ENCODE measurements at places on chromosomes 12 and 14.
A peak's percentile ranks its signal among the peaks of the same experiment; 100 is the strongest.

DNA sequence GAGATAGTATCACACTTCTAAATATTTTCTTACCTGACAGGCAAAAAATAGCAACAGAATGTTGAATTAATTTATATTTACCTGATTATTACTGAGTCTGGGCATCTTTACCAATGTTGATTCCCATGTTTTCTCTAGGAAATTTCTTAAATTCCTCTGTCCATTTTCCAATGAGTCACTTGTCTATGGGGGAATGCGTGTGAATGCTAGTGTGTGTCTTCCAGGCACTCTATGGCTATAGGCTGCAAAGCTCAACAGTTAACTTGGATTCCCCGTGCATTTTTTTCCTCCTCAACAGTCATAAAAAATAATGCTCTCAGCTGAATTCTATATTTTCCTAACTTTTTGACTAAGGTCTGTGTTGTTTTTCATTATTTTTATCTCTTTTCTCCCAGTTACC lies 1385.8 kb upstream of the FLRT2 start:
- peak; percentile 36 for DNase-seq

DNA sequence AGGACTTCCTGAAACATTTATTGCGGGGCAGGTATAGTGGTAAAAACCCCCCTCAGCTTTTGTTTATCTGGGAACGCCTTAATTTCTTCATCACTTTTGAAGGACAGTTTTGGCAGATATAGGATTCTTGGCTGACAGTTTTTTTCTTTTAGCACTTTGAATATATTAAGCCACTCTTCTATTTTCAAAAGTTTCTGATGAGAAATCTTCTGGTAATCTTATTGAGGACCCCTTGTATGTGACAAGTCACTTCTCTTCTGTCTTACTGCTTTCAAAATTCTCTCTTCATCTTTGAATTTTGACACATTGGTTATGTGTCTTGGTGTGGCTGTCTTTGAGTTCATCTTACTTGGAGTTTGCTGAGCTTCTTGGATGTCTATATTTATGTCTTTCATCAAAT lies 59.1 kb downstream of the ATP23 start:
- no peak for DNase-seq

- no peak for DNase-seq
Measured at GRCh38 chr14:87629788-87630187, 363.2 kb downstream of the GALC start.

GRCh38 chr12:88951860-88952561 lies 371.7 kb upstream of the KITLG start:
- DNase-seq = no peak

GRCh38 chr12:5733916-5734315 lies 211.1 kb downstream of the ANO2 start:
- DNase-seq = no peak

GRCh38 chr12:94560431-94561221 lies 89.7 kb downstream of the TMCC3 start:
- peak; percentile 31 for DNase-seq

DNA sequence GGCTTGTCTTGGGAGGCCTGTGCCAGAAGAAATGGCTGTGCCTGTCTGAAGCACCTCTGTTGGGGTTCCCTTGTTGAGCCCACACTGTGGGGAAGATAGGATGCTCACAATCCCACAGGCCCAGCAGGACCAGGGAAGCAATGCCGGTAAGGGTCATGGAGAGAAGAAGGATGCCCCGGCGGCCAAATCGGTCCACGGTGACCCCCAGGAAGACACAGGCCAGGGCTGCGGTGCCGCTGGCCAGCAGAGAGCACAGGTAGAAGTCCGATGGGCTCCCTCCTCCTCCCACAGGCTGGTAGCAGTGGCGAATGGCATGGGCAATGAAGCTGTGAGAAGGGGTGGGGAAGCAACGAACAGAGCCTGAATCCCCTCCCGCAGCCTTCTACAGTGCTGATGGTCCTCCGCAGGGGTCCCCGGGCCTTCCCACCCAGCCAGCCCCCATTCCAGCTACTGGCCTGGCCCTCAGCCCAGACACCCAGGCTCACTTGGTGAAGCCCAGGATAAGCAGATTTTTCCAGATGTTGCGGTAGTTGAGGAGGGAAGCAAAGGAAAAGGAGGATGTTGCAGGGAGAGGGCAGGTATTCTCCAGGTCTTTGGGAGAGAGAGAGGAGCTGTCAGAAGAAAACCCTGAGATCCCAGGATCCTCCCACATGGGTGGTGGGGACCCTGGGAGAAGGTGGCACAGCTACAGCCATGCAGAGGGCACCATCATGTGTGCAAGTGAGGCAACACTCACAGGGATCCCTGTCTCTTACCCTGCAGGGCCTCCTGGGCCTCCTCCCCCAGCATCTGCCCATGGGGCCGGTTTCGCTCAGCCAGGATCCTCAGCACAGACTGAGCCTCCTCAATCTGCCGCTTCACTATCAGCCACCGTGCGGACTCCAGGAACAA lies 5.0 kb downstream of the SLC22A17 start:
- no peak for DNase-seq

DNA sequence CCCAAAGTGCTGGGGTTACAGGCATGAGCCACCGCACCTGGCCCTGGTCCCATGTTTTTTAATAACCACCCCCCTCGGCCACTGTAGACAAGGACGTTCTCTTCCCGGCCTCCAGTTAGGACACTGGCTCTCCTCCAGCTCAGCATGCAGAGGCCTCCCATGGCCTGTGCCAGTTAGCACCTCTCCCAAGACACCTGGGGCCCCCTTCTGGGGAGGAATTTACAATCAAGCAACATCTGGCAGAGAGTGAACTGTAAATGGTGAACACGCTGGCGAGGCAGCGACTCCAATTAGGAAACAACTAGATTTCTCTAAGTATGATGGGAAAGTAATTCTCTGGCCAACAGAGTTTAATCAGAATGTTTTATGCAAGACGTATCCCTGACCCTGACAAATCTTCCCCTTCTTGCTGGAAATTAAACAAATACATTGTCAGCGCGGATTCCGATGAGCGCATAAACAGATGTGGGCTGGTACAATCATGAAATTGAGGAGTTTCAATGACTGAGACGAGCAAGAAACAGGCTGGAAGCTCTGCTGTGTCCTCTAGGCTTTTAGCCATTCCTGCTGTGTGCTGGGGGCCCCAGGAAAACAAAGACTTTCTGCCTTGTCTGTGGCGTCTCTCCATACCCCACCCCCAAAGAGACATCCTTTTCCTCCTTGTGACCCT lies 61.7 kb upstream of the DLK1 start:
- no peak for DNase-seq
